Transverse colon (tissue), 4 donors: ENCODE measurements at places on chromosomes 4 and X.

- DNase-seq, result no peak
Measured at GRCh38 chr4:106854569-106855351, 181.4 kb downstream of the DKK2 start.

DNA sequence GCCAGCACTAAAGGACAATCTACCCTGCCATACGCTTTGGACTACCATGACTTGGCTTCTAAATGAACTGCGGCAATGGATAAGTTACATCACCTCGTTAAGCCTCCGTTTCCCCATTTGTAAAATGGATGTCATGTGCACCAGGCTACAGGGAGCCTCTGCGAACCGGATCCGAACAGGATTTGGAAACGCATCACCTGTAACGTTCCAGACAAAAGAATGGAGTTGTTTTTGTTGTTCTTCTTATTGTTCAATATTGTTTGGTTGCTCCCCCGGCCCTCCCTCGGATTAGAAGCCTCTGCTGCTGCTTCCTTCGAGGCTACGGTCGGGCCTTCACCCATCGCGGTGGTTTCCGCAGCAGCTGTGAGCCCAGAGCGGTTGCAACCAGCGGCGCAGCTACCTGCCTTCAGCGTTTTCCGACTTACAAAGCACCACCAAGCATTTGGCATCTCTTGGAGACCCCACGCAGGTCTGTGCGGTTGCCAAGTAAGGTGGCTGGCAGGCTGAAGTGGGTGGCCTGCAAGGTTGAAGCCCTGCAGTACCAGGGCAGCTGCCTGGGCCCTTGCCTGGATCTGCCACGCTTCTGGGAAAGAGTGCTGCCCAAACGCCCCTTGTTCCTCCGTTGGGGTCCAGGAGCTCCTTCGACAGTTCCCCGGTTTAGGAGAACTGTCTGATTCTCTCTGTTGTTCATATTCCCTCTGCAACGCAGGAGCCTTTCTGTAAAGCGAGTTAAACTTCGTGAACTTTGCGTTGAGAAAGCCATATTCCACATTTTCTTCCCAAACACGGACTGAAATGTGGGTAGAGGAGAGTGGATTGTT is 7.1 kb downstream of the NKX3-2 start:
- no peak for DNase-seq

DNA sequence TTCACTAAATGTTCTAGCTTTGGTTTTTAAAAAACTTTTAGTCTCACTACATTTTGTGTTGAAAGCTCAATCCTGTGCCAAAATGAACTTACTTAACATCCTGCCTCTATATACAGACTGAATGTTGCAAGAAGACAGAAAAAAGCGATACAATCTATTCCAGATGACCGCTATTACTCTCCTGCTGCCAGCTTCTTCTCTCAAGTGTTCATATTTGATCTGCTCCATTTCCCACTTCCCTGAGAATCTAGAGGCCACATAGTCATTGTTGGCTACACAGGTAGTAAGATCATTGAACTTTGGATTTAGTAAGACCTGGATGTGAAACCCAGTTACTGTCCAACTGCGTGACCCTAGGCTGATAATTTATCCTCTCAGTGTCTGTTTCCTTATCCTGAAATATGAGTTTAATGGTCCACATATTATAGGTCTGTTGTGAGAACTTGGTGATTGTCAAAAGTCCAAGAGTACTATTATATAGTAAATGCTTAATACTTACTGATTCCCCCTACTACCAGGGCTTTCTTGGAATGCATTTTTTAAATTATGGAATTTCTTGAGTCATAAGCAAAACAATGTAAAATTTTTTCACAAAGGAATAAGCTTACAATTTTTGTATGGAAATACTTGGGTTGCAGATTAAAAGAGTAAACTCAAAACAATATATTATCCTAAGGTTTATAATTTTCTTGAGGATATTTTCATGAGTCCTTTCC is 976.8 kb upstream of the ADGRL3 start:
- DNase-seq, result no peak

- no peak for DNase-seq
Measured at GRCh38 chr4:82181789-82182188, 192.0 kb downstream of the HNRNPD start.

- no peak for DNase-seq
Measured at GRCh38 chr4:58413849-58414248, 1303.7 kb upstream of the IGFBP7 start.

DNA sequence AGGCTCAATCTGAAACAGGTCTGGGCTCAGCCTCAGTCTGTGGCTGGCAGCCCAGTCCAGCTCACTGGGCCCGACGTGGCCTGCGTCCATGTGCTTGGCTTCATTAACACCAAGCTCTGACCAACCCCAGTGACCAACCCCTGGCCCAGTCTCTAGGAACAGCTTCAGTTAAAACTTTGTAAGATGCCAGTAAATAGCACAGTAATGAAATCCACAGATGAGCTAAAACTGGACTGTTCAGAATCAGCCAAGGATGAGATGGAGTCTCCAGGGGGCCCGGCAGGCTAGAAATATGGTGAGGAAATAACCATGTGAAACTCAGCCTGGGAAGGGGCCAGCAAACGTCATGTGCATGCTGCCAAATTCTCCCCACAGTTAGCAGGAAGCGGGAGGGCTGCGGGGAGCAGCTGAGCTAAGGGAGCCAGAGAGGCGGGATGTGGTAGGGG is 37.1 kb upstream of the XPNPEP2 start:
- peak; percentile 15 for DNase-seq

- DNase-seq, result no peak
Measured at GRCh38 chrX:41025926-41026701, 59.1 kb upstream of the USP9X start.

GRCh38 chr4:122901247-122902010 is 21.0 kb downstream of the NUDT6 start:
- no peak for DNase-seq

DNA sequence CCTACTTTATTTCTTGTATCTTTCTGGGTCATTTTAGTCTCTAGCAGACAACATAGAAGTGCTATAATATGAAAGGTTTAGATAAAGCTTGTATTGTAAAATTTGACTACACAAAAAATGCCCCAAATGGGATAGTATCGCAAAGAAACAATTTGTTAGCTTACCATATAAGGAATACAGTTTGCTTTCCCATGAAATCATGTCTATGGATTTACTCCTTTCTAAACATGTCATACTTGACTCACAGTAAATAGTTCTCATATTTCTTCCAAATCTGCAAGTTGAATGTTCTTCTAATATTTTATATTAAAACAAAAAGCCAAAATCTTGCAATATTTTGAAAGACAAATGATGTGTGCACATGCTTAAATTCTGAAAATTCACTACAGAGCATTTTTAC is 103.9 kb downstream of the PPA2 start:
- DNase-seq, result no peak

DNA sequence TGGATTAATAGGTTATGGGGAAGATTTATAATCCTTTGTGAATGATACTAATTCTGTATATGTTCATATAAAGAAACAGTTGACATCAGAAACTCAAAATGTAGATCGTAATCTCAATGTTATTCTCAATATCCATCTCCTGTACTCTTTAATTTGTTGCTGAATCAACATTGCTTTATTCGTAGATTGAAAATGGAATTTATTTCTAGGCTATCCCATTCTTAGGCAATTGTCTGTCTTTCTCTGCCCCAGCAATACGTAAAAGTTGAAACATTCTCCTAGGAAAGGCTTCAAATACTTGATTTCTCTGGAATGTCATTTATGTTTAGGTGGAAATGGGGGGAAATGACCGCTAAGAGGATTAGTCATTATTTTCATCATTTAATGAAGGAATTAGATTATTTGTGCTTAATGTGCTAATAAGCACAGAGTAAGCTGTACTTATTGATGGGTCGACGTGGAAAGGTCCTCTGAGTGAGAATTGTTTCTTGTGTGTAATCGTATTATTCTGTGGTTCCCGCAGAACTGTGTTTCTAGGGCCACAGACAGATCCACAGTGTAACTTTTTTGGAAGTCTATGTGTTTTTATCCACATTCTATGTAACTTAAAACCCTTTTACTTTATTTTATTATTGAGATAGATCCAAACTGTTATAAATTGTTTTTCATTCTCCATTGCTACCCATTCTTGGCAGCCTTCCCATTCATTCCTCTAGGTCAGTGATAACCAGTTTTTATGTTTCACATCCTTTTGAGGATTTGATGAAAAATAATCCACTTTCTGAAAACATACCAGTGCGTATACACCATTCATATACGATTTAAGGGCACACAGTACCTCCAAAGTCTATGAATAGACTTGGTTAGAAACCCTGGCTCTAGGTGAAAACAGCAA is 262.9 kb downstream of the ARHGAP10 start:
- no peak for DNase-seq

DNA sequence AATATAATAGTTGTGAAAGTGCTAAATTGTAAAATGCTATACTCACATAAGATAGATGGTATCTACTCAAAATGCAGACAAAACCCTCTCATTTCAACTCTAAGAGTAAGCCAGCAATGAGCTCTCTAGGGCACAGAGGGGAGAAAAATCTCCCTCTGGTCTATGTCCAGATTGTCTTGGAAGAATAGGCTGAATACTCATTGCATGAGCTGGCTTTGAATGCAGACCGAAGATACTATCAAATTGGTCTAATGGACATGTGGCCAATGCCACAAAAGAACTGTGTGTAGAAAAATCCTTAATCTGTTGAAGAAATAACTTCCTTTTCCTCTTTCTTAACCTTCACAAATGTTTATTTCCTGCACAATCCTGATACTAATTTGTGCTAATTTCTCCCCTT is 3.5 kb downstream of the ZXDA start:
- DNase-seq, result no peak

DNA sequence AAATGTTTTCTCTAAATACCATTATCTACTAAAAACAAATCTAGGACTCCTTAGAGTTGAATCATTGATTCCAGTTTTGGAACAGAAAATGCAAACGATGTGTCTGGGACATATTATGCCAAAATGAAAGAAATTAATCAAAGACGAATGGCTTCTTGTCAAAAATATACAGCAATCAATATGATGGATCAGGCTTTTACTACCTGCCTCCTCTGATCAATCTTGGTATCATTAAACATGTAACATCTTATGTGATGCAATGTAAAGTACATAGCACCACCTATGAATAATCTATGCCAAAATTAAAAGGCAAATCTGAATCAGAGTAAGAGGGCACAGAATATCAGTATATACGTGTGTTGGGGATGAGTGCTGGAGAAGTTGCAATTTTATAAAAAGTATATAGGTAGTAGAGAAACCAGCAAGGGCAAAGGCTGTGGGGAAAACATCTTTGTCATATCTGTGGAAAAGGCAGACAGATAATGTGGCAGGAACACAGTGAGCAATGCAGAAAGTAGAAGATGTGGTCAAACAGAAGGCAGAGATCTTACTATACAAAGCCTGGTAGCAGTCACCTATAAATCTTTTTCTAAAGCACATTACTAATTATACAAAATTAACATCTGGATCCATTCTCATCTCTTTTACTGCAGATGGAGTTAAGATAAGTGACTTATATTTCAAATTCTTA is 152.7 kb downstream of the ANTXR2 start:
- no peak for DNase-seq

- no peak for DNase-seq
Measured at GRCh38 chrX:79081895-79082512, 62.5 kb upstream of the GPR174 start.

GRCh38 chr4:8837181-8837841 is 34.3 kb downstream of the HMX1 start:
- DNase-seq, result peak; percentile 3

DNA sequence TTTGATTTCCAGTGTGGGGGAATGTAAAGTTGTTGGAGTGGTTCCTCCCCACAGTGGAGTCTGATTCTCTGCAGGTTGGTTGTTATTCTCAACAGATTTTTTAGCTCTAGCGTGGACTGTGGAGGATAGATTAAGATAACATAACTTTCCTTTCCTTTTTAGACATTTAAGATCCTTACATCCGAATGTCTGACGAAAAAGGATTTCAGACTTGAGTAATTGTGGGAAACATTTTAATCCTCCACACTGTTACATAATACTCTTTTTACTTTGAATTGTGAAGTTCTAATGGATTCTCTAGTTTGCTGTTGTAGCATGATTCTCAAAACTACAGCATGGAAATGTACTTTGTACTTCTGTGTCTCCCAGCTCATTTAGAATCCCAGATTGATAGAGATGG is 107.8 kb downstream of the ARHGAP10 start:
- DNase-seq, result no peak

- DNase-seq, result no peak
Measured at GRCh38 chr4:146329050-146329716, 114.8 kb downstream of the REELD1 start.

DNA sequence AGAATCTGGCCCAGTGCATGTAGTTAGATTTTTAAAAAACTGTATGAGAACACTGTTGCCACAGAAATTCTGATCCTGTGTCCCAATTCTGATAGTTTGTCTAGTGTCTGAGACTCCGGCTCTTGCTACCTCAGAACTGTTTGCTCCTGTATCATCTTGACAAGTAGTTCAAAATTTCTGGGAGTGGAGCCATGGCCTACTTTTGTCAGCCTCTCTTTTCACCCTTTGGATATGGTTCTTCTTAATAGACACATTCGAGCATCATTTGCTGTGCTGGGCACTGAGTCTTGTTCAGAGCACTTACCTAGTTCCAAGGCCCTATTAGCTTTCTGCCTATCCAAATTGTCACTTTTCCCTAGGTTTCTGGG is 46.9 kb downstream of the ATP10D start:
- DNase-seq, result no peak

DNA sequence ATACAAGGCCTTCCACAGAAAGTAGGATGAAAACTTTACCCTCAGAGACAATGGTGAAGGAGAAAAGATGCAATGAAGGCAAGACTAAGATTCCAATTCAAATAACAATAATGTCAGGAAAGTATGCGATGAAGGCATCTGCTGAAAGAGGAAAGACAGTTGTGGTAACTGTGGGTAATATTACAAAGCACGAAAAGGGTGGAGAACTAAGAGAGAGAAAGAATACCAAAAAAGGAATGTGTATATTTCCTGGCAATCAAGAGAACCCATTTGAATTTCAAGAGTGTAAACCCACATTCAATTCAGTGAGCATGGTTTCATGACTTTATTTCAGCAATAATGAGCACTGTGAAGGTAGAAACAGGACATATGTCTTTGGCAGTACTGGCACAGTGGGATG is 225.5 kb downstream of the PALLD start:
- DNase-seq, result no peak

DNA sequence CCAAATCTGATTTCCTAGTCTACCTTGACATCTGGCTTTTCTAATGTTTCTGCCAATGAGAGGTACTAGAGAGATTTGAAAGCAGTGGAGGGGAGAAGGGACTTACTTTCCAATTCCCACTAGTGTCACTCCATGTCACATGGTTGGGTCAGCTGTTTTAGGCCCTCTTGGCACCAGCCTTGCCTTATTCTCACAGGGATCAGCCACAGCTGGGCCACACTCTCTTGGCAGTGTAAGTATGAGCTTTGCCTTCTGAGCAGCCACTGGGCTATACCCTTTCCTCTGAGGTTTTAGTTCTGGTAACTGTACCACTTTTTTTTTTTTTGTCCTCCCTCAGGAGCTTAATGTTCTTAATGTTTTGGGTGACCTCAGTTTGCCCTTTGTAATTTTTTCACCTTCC is 10.2 kb upstream of the ADH1C start:
- no peak for DNase-seq
